ENCODE measurements at places on chromosomes 2 and 18.

DNA sequence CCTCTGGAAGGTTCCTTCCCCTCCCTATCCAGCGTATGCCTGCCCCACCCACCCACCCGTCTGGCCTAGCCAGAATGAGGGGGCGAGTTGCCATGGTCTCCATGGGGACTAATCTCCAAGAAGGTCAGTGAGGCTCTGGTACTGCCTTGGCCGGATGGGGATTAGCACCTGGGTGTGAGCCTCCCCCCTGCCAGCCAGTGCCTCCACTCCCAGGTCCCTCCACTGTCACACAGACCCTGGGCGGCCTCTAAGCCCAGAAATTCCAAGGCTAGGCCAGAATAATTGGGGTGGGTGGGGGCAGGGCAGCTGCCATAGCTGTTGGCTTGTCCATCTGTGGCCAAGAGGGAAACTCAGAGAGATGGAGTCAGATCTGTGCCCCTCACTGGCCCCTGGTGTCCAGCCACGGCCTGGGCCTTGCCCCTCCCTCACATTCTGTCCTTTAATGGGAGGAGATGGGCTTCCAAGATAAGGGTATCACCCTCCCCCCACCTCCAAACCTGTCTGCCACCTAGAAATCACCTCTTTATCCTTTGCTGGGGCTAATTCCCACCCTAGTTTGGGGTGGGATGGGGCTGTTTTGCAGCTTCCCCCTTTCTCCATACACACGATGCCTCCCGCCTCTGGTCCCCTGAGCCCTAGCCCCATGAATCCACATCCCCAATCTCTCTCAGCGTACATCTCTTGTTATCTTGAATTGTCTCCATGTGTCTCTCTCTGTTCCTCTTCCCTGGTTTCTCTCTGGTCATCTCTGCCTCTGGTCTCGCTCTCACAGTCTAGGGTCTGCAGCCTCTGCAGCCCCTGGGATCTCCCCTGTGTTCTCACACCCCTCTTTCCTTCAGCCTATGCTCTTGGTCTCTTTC lies 6.0 kb upstream of the CRYBA2 start:
- no peak for DNase-seq

DNA sequence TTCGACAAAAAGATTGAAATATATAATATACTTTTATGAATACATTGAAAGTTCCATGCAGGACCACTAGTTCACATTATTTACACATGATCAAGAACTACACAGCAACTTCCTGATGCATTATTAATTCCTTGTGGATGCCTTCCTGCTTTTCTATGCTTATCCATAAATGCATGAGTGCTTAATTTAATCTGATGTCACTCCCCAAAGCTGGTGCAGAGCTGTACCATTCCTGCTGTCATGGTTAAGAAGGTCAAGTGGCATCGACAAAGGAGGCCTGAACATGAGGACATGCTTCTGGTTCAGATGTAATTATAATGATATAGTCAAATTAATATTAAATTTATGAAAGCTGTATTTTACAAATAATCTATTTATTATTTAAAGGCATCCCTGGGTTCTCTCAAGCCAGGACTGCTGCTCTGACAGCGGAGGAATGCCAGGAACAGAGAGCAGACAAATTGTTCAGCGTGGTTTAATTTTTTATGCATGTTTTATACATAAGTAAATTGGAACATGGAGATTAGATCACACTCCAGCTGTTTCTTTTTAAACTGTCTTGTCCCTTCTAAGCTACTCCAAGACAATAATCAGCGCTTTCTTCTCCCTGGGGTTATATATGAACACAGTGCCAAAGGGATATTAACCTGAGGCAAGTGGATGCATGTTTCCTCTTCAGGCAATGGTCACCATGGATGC lies 307.3 kb upstream of the CNTNAP5 start:
- DNase-seq: no peak

GRCh38 chr2:224893848-224894247 lies 148.4 kb downstream of the DOCK10 start:
- no peak for DNase-seq

DNA sequence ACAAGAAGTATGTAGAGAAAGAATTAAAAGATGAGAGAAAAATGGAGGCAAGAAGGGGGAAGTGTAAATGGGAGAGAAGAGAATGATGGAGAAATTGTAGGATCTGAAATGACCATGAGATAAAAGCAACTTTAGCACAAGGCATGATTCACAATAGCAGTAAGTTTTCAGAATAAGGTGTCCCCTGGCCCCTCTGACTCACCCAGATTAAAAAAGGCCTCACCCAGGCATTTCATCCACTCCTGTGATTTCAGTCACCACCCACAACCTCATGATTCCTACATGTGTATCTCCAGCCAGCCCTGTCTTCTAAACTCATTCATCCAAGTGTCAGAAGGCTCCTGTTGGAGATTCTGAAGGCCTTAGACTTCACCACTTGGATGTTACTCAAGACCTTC lies 56.6 kb downstream of the SP100 start:
- DNase-seq: peak; percentile 17

DNA sequence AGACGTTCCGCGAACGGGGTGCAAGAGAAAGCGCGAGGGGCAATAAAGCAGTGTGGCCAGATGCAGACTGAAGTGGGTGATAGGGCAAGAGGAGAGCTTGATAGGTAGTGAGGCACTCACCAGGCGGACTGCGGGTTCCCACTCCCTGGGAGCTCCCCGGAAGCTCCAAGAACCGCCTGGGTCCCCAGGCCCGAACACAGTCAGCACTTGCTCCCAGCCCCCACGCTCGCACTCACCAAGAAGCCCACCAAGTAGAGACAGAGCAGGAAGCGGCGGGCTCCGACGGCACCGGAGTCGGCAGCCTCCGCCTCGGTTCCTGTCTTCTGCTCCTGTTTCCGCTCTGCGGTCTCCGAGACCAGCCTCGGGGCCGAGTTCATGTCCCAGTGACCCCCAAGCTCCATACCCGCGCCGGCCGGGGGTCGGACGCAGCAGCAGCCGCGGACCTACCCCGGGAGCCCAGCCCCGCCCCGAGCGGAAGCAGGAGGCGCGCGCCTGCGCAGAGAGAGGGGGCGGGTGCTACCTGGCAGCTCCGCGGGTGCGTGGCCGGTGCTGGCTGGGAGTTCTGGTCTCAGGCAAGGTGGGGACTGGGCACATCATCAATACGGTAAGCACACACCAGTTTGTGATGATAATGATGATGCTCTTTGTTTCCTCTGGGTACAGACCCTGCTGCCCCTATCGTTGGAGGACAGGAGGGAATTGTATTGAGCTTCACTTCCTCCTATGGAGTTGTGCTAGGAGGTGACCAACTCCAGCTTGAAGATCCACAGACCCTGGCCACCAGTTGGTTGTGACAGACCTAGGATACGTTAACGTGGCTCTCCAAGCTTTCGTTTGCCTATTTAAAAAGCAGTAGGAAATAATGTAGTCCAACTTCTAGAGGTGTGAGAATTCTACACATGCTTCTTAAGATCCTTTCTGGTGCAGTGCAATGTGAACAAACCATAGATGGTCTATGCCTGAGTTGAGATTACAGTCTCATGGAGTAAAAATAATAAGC lies 25.1 kb upstream of the TMEM182 start:
- DNase-seq: peak; percentile 65

DNA sequence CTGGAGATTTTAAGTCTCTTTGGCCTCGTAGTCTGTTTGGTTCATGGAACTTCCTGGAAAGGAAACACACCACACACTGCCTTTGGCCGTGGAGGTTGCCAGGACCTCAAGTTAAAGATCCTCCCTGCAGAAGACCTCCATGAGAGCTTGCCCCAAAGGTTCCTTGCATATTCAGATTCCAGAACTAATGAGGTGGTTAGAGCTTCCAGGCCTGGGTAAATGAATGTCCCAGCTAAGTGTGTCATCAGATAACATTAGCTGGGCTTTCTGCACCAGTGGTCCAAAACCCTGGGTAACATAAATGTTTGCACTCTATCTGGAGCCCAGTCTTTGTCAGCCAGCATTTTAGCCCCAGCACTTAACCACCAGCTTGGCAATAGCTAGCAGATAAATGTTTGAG lies 122.1 kb upstream of the EML6 start:
- no peak for DNase-seq

DNA sequence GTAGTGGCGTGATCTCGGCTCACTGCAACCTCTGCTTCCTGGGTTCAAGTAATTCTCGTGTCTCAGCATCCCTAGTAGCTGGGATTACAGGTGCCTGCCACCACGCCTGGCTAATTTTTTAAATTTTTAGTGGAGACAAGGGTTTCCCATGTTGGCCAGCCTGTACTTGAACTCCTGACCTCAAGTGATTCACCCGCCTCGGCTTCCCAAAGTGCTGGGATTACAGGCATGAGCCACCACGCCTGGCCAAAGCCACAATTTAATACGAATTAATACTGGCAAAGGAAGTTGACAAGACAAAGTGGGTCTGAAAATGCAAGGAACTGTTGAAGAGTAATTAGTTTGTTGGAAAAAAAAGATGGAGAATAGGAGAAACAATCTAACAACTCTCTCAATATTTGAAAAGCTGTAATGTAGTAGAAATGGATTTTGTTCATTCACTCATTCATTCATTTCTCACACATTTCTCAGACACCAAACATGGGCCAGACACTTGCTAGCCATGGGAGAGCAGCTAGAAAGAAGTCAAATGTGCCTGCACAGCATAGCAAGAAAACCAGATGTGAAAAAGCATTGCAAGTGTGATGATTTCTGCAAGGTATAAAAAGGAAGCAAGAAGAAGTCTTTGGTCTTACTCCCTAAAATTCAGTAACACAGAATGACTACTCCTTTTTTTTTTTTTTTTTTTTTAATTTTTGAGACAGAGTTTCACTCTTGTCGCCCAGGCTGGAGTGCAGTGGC lies 39.4 kb upstream of the ATL2 start:
- DNase-seq: no peak

GRCh38 chr2:102376052-102376591 lies 20.5 kb downstream of the IL18R1 start:
- no peak for DNase-seq

DNA sequence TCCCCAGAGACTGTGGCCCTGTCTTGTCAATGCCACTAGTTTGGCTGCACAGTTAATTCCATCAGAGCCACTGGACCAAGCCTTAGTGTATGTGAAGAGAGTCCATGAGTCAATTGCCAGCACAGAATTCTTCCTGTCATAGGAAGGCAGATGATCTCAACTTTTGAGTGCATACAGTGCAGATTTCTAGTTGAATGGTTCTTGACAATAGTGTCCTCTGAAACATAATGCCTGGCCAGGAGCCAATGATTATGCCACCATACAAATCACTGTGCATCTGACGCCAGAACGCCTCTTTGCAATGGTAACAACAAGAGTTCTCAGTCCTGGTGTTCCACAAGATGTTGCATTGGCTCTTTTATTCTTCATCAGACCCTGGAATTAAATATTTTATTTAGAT lies 7.1 kb downstream of the NEUROD1 start:
- no peak for DNase-seq

DNA sequence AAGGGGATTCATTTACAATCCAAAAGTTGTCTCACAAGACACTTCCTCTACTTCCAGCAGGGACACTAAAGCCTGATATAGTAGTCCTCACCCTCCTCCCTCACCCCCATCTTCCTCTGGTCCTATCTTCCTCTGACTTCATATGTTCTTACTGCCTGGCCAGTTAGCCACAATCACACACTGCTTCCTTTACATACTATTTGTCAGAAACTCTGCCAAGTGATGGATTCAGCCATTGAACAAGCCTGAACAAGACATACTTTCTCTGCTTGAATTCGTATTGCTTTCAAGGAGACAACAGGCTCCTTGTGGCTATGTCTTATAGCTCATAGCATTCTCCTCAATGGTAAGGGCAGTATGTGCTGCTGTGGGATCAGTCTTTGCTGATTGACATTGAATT lies 672.2 kb downstream of the BCL11A start:
- no peak for DNase-seq

DNA sequence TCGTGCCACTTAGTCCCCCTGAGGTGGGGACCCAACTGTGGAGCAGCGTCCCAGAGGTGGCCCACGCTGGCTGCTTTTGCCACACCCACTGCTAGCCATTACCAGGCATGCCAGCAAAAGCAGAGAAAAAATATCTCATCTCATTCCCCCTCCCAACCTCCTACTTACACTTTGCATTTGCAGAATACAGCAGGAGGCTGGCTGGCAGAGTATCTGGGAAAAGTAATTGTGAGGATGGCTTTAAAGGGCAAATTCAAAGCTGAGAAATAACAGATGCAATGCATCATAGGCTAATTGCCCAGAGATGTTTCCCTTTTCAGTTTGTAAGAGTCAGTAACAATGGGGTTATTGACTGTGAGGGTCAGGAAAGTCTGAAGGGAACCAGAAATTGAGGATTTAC lies 438.1 kb upstream of the DSEL start:
- DNase-seq: no peak

DNA sequence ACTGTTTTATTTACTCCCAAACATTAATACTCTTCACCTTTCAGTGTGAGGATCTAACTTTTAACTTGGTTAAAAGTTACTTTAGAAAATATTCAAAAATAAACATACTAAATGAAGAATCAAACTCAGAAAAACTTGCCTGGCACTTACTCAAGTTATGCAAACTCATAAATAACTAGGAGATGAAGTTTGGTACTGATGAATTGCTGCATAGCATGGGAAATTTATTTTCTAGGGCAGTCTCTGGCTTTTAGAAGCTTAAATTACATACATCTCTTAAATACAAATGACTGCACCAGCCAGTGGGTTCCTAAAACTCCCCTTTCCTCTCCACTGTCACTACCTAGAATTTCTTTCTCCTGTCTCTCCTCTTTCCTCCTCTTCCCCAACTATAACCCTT lies 46.7 kb upstream of the CREB1 start:
- DNase-seq: no peak

DNA sequence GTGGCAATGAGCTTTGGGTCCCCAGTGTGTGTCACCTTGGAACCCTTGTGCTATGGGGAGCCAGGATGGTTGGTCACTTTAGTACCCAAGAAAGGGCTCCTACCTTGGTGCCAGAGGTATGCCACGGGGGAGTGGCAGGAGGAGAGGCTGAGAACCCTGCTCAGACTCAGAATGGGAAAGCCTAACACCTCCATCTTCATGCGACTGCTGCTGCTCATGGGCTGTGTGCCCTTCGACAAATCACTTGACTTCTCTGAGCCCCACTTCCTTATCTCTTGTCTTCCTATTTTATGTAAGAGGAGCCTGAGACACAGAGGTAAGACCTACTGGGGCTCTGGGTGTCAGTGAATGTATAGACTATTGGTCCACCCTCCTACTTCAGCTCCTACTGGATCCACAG lies 25.1 kb downstream of the EHD3 start:
- DNase-seq: no peak

DNA sequence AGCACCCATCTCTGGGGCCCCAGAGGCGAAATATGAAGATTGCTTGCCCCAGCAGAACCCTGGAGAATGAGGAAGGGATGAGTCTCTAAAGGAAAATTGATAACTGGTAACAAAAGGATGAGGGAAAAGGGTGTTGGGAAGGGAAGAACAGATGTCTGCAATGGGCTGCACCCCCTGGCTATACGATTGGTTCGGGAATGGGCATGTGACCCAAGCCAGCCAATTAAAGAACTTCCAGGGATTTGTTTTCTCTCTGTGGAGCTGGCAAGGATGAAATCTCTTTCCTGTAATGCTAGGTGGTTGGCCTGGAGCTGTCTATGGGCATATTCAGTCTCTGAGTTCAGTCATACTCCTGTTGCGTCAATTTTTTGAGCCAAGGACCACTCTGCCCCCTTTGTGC lies 12.8 kb upstream of the NPPC start:
- DNase-seq: no peak

Measured in stimulated activated CD8-positive, alpha-beta memory T cell treated with anti-CD3 and anti-CD28 coated beads, Interleukin-7, amount 100 ng/mL, for 4 hours (primary cell).